ENCODE measurements at places on chromosomes 2 and 18.

- DNase-seq: no peak
Observed at GRCh38 chr2:83534416-83534815, 924.7 kb downstream of the SUCLG1 start.

DNA sequence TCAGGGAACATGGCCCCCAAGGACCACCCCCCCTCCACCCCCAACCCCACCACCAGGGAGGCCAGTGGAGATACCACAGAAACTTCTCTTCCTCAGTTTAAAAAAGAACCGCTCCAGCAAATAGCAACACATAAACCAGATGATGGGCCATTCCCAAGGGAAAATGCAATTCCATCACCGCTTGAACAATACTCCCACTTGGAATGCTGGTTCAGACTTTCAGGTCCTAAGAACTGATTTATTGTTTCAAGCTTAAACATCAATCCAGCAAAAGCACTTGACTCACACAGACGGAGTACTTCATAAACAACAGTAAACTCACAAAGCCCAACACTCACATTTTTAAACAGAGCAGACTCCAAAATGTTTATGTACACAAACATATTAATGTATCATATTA is 6.9 kb downstream of the HDAC4 start:
- peak; percentile 64 for DNase-seq

GRCh38 chr2:12556762-12557161 is 160.0 kb upstream of the TRIB2 start:
- no peak for DNase-seq

DNA sequence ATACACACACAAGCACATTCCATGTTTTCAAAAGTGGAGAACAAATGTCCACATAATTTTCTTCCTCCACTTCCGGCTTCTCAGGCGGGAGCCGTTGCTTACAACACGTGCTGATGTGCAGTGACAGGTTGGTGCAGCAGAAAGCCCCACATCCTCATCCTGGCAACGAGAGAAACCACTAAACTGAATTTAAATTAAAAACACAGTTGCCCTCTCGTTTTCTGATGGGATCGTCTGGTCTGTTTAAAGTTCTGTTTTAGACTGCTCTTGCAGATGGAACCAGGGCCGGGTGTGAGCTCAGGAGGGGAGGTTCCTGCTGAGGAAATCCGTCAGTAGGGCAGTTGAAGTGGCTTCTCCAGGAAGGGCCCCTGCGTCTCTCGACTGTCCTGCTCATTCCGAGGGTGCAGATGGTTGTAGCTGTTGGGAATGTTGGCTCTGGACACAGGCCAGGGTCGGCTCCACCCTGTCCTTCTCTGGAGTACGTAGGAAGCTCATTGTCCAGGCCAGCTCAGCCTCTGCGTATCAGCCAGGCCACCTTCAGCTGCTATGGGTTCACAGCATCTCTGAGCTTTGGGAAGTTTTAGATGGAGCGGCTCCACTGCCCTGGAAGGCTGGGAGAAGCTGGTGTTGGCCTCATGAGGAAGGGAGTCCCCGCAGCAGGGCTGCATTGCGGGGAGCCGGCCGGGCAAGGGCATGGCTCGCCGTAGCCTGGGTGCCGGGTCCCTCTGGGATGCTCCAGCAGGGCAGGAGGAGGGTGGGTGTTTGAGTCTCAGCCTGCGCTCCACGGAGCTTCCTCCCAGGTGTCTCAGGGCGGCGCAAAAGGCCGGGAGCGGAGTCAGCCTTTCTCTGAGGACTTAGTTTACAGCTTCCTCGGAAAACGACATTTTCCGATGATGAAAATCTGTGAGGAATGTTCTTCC is 58.3 kb downstream of the NFATC1 start:
- no peak for DNase-seq

DNA sequence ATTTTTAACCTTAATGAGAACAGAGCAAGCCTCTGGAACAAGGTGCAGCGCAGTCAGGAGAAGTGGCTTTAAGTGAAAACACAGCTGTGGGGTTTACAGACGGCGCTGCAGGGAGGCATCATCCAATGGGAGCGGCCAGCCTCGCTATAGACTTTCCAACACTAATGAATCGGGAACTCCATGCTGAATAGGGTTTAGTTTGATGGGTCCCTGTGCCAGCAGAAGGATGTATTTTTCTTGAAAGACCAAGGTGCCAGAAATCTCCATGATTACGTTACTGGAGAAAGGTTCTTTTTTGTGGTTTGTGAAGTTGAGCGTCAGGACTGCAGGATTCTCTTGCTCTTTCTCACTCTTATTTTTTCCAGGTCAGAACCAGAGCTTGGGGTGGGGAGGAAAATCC is 87.9 kb upstream of the ALPP start:
- no peak for DNase-seq

GRCh38 chr18:22165603-22166068 is 3.8 kb upstream of the GATA6 start:
- no peak for DNase-seq

DNA sequence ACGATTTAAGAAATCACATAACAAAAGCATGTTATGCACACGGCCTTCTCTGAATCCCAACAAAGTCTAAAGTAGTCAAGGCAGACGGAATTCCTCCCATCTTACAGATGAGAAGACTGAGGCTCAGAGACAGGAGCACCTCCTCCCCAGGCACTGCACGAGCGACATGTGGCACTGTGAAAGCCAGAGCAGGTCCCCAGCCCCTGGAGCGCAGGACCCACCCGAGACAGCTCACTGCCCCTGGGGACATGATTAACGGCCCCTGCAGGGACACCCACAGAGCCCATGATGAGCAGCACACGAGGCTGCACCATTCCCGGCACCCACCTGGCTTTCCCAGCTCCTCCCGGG is 53.6 kb downstream of the EIPR1 start:
- DNase-seq: no peak

DNA sequence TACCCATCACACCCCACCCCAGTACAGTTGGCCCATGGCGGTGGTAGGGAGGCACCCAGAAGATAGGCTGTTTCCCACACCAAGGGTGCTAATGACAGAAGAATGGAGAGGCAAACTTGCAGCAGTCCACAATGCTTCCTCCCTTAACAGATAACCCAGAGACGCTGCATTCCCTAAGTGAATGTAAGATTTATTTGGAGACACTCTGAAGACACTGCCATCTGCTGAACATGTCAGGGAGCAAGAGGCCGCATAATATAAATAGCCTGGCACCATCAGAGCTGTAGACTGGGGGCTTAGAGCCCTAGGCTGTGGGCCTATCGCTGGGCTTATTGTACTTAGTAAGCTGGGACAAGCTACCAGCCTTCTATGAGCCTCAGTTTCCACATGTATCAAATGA is 2.2 kb upstream of the IWS1 start:
- no peak for DNase-seq

- DNase-seq: no peak
Observed at GRCh38 chr2:27889774-27890145, 427 bp downstream of the RBKS start.

DNA sequence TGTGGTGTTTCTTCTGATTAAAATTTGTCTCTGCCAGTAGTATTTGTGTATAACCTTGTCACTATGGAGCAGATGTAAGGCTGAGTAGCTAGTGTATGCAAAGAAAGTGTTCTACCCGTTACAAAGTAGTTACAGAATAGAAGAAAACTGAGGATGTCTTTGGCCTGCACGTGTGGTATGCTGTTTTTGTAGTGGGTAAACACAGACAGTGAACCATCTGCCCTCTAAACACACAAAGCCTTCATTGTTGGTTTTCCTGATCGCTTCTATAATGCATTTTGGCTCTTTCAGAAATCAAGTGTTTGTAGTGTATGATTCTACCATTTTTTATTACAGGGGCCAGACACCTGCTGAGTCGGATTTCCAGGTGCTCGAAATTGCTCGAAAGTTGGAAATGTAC is 61.5 kb downstream of the FARP2 start:
- DNase-seq: peak; percentile 93

DNA sequence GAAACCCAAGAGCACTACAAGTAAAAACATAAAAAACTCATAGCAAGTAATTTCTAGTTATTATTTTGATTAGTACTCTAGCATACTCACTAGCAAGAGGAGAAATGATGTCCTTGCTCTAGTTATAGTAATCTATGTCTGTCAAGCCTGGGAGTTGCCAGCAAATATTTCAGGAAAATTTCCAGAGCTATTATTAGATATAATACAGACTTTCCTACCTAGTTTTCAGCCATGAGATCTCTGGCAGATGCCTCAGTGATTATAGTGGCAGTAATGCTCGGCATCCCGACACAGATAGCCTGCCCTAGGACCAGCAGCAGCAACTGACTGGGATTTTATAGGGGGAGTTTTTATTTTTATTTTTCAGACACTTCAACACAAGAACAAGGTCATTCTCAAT is 224.4 kb downstream of the ZNF385B start:
- no peak for DNase-seq

DNA sequence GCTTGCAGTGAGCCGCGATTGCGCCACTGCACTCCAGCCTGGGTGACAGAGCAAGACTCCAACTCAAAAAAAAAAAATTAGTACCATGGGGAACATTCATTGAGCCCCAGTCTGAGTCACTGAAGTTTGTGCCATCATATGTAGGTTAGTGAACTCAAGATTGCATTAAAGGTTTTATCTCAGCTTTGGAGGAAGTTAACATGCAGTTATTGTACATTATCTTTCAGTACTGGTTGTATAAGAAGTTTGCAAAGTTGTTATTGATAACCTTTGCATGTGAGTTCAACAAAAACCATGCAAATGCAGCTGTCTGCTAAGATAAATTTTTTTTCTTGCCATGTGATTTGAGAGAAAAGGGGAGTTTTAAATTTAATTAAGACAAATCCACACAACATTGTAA is 95.7 kb downstream of the MEIS1 start:
- no peak for DNase-seq

DNA sequence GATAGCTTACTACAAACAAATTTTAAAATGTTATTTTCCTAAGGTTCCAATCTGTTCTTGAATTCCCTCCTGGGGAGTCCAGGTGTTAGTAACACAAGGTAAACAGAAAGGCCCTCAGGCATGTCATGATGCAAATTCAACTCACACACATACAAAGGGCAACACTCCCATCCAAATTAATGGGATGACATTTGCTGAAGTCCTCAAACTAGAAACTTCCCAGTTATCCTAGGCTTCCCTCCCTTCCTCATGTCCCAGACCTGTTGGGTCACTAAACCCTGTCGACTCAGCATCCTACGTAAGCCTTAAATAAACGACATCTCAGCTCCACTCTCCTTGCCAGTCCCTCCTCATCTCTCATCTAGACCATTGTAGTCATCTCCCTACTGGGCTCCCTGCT is 85.1 kb downstream of the GREB1L start:
- DNase-seq: no peak

DNA sequence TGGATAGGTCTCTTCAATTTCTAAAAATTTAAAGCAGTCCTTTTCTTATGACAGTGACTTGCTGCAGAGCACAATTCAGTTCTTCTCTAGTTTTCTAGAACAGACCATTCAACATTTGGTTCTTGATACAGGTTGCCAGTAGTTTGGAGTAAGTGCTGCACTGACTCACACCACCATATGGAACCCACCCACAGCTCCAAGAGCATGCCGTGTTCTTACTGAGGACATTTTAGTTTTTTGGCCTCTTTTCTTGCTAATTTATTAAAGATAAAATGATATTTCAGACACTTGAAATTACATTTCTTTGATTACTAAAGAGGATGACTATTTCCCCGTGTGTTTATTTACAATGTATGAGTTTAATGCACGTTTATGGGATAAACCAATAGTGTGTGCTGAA is 120.0 kb downstream of the COL4A4 start:
- DNase-seq: no peak

- peak; percentile 83 for DNase-seq
Observed at GRCh38 chr2:176535467-176536113, 266.3 kb downstream of the MTX2 start.

DNA sequence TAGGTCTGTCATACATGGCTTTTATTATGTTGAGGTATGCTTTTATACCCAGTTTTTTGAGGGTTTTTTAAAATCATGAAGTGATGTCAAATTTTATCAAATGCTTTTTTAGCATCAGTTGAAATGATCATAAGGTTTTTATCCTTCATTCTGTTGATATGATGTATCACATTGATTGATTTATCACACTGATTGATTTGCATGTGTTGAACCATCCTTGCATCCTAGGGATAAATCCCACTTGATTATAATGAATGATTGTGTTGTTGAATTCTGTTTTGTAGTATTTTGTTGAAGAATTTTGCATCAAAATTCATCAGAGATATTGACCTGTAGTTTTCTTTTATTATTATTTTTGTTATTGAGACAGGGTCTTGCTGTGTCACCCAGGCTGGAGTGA is 68.2 kb downstream of the LIMS1 start:
- DNase-seq: no peak

GRCh38 chr2:41695198-41696113 is 352.4 kb upstream of the PKDCC start:
- DNase-seq: no peak

DNA sequence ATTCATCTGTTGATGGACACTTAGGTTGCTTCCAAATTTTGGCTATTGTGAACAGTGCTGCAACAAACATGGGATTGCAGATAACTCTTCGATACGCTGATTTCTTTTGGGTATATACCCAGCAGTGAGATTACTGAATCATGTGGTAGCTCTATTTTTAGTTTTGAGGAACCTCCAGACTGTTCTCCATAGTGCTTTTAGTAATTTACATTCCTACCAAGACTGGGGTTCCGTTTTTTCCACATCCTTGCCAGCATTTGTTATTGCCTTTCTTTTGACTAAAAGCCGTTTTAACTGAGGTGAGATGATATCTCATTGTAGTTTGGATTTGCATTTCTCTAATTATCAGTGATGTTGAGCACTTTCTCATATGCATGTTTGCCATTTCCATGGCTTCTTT is 200.3 kb downstream of the MBD5 start:
- no peak for DNase-seq

DNA sequence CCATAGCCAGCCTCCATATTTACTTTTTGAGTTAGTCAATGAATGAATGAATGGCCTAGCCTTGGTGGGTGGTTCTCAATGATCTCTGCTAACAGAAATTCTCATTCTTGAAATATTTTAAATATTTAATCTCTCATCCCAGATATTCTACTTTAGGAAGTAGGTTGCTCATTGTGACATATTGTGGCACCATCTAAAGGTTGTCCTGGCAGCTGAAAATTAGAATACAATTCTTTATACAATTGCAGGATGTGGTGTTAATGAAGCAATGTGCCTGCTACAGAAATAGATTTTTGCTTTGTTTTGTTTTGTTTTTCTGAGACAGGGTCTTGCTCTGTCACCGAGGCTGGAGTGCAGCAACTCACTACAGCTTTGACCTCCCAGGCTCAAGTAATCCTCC is 35.8 kb downstream of the SCG2 start:
- no peak for DNase-seq

- no peak for DNase-seq
Observed at GRCh38 chr2:149690825-149691224, 103.2 kb upstream of the MMADHC start.

- no peak for DNase-seq
Observed at GRCh38 chr2:38648107-38648761, 17.7 kb upstream of the GALM start.

GRCh38 chr18:77129150-77129551 is 3.4 kb downstream of the MBP start:
- no peak for DNase-seq

- DNase-seq: no peak
Observed at GRCh38 chr2:237137626-237138323, 52.1 kb downstream of the COPS8 start.

Measured in NCI-H2029 treated with DMSO at 0.1 percent for 48 hours (cell line).